T-cell (primary cell): ENCODE measurements at places on chromosomes 5 and 9.

GRCh38 chr9:136093346-136093986 lies 1.6 kb downstream of the NACC2 start:
- no peak for DNase-seq

GRCh38 chr5:158123595-158123994 lies 264.6 kb upstream of the CLINT1 start:
- DNase-seq: no peak

GRCh38 chr9:120557205-120557604 lies 22.8 kb downstream of the CDK5RAP2 start:
- no peak for DNase-seq

- DNase-seq: no peak
Observed at GRCh38 chr5:136051486-136052220, 22.9 kb downstream of the TGFBI start.

GRCh38 chr5:173468821-173469251 lies 140.6 kb upstream of the STC2 start:
- no peak for DNase-seq

- DNase-seq: no peak
Observed at GRCh38 chr5:97627272-97627671, 444.2 kb upstream of the RIOK2 start.

DNA sequence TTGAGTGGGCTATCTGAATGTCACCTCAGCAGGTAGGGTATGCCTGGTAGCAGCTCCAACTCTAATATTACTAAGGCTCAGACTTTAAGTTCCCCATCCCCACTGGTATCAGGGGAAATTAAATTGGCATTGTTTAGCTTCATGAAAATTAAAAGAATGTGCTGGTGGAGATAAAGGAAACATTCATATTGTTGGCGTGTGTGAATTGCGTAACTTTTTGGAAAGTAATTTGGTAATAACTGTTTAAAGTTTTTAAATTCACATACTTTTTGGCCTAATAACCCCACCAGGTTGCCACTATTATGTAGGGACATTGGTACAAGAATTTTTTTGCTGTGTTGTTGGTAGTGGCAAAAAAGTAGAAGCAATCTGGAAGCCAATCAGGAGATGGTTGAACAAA lies 29.4 kb downstream of the TNPO1 start:
- no peak for DNase-seq

DNA sequence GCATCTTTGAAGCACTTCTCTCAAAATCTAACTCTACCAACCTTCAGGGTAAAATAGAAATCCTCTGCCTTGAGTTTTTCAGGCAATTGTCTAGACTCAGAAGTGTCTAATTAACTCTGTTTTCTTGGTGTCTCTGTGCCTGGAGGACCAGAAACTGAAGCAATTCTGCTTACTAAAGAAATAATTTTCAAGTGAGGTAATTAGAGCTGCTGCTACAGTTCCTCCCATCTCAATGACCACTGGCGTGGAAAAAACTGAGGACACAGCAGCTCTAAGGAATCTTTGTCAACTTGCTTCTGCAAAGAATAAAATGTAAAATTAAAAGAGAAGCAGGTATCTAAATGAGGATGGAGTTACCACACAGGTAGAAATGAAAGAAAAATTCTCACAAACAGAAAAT lies 785.0 kb downstream of the PRELID2 start:
- DNase-seq: no peak

GRCh38 chr9:38019731-38020130 lies 49.3 kb downstream of the SHB start:
- DNase-seq: no peak

GRCh38 chr9:98854266-98854665 lies 46.8 kb downstream of the GALNT12 start:
- no peak for DNase-seq

DNA sequence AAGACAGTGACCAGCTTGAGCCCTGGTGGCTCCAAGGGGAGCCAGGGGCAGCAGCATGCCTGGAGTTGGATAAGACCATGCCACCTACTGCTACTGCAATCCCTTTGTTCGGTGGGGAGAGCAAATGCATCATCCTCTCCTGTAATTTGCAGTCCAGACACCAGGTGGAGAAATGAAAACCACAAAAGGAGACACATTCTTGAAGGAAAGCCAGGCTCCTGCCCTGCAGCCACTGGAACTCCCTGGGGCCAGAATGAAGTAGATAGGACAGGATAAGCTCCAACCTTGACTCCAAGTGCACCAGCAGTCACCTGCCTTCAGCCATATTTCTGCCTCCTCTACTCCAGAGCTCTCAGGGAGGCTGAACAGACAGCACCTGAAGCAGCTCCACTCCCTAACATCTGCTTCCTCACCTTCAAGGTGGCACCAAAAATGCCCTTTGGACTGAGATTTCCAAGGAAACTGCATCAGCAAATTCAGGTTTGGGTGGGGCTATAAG lies 65.1 kb upstream of the IQGAP2 start:
- peak; percentile 26 for DNase-seq

DNA sequence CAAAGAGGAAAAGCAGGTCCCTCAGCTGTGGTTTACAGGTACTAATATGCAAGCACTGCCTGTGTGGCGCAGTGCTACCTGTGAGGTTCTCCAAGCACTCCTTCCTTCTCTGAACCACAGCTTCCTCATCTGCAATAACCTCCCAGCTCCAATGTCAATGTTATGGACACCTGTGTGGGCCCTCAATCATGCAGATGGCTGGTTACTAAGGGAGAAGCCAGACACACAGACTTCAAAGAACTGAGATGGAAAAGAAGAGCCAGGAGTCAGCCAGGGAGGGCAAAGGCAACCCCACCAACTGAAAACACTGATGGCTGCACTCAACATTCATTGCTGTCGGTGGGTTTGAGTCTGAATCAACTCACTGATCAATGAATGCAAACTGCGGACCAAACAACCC lies 77.7 kb downstream of the NR6A1 start:
- DNase-seq: no peak

DNA sequence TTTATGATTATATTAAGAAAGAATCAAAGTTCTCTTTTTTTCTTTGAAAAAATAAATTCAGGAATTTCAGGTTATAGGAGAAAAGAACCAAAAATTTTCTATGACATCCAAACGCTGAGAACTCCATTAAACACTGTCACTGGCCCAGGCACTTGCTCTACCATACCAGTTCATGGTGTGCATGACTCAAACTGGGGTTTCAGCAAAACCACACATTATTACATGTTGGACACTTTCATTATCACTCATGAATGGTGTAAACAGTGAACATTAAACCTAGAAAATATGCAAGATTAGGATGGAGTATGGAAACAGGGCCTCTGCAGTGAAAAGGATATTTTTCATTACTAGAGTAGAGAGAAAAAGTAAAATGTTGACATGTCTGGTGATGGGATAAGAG lies 369.9 kb upstream of the FAM174A start:
- DNase-seq: no peak

GRCh38 chr5:81424728-81425127 lies 30.8 kb upstream of the ACOT12 start:
- DNase-seq: no peak

GRCh38 chr9:100803956-100804355 lies 224.6 kb upstream of the PLPPR1 start:
- no peak for DNase-seq

DNA sequence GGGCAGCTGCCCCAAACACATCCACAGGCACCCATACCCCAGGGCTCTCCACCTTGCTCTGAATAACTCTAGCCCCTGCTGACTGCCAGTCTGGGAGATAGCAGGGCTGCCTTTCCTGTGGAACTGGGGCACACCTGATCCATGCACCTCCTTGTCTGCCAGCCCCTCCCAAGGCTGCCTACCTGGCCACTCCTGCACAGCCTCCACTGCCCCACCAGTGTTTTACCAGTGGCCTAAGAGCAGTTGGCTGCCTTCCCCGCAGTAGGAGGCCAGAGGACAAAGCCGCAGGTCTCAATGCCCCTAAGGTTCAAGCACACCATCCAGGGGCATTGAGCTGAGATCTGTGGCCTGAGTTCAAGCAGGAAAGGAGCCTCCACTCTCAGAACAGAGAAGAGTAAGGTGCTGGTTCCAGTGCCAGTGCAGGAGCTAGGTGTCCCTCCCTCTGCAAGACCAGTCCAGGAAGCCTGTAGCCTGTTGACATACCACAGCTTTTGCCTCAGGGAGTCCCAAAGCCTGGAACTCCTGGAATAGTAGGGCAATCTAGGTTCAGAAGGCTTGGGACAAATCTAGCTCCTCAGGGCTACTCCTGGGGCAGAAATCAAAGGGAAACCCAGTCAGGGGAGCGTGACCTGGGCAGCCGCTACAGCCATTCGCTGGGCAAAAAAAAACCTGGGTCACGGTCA lies 514.5 kb upstream of the PTGER4 start:
- DNase-seq: no peak

- no peak for DNase-seq
Observed at GRCh38 chr5:58999804-59000203, 416.9 kb downstream of the RAB3C start.

- no peak for DNase-seq
Observed at GRCh38 chr5:163604013-163604412, 98.6 kb downstream of the MAT2B start.

DNA sequence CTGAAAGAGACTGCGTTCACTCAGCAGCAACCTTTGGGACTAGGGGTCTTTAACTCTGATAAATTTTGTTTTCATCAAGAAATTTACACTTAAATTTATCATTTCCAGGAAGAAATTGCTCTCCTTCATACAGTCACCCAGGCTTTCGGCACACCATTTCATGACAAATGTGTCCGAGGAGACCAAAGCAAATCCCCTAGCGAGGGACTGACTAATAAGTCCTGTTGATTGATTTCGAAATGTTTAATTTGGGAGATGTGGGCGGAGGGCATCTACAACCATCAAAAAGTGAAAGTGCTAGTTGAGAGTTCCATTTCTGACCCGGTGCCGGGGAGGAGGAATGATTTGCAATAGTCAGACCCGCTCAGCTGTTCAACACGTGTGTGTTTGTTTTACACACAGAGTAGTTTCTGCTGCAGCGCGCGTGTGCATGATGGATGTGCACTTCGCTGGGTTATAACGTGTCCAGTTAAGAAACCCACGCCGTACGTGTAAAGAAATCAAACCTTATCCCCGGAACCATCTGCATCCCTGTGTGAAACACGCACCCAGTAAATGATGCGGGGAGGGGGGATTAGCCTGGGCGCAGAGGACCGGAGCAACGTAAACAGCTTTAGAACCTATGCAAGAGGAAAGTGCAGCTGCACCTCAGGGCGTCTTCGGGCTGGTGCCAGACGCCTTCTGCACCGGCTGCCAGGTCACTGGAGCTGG lies 845 bp upstream of the NR4A3 start:
- DNase-seq: peak; percentile 58

- no peak for DNase-seq
Observed at GRCh38 chr9:88968799-88969198, 22.5 kb upstream of the S1PR3 start.

DNA sequence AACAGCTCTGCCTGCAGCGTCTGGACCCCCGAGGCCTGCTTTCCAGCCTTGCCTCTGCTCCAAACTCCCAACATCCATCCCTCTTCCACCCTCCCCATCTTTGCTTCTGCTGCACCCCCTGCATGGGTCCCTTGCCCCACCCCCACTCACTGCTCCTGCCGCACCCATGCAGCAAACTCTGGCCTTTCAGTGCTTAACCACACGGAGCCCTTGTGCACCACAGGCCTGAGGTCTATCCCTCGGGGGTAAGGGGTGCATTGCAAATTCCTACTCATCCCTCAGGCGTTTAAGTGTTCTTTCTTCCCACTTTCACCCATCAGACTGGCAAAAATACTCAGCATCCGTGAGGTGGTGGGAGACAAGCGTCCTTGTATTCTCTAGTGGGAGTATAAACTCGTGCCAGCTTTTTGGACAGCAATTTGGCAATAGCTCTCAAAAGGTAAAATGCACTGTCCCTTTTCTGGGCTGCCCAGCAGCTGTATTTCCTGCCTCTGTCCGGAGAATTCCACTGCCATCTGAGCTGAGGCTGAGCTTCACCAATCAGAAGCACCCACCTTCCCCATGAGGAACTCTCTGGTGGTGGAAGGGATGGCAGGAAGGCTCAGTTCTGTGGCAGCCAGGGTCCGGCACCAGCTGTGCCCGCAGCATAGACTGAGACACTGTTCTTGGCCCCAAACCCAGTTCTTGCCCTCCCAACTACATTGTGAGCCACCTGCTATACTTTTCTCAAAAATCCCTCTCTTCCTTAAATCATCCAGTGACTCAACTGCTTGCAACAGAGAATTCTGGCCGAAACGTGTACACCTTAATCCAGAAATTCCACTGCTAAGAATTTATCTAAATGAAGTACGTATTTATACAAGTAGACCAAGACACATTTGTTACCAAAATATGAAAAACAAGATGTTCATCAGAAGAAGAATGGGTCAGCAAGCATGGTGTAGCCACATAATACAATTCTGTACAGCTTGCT lies 15.0 kb downstream of the PSMB7 start:
- no peak for DNase-seq

DNA sequence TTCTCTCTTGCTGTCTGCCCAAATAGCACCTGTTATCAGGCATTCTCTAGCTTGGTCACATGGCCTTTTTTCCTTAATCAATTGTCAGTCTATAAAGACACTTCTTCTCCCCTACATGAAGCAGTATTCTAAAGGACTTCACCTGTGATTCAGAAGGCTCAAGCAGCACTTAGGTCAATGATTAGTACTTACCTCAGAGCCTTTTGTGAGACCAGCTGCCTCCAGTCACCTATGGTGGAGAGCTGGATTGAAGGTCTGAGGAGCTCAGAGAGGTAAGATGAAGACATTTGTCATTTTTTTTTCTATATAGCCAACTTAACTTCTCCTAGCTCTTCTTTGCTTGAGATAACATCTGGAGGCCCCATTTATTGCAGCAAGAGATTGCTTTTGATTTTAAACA lies 278.3 kb upstream of the PCSK5 start:
- no peak for DNase-seq
